ENCODE measurements at places on chromosomes 16 and 17. TPM values are rescaled to one million over a fixed set of nuclear protein-coding genes. Genes with fewer than 3 reads are reported as not detected.

- H3K36me3 ChIP-seq = peaks cover 3% of the 10 kb centered on the region
- no peaks in the 10 kb centered on the region for H3K4me1 ChIP-seq
- no peaks in the 10 kb centered on the region for H3K27me3 ChIP-seq
- no peak overlapping the region for H3K4me3 ChIP-seq
Measured at GRCh38 chr16:84088695-84089395, 27.9 kb downstream of the MBTPS1 start.

DNA sequence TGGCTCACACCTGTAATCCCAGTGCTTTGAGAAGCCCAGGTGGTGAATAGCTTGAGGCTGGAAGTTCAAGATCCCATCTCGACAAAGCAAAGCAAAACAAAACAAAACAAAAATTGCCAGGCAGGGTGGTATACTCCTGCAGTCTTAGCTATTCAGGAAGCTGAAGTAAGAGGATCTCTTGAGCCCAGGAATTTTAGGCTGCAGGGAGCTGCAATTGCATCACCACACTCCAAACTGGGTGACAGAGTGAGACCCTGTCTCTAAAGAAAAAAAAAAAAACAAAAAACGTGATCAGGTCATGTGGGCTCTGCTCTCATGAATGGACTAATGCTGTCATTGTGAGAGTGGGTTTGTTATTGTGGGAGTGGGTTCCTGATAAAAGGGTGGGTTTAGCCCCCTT, 409.1 kb downstream of the NPIPA7 start:
- H3K36me3 ChIP-seq = no peaks in the 10 kb centered on the region
- H3K27ac ChIP-seq = no peak overlapping the region
- no peaks in the 10 kb centered on the region for H3K4me1 ChIP-seq

DNA sequence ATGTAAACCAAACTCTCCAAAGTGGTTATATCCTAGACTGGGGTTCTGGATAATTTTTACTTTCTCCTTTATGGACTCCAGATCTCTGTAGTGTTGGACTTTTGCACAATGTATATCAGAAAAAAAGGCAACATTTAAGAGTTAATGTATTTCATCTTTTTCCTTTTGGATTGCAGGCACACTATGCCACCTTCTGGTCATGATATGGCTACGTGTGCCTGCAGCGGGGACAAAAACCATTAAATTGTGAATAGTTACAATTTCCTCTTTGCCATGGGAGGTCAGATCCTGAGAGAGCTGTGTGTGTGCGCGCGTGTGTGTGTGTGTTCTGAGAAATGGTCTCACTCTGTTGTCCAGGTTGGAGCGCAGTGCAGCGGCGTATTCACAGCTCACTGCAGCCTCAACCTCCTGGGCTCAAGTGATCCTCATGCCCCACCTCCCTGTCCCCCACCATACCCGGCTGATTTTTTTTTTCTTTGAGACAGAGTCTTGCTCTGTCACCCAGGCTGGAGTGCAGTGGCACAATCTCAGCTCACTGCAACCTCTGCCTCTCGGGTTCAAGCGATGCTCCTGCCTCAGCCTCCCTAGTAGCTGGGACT, 4.3 kb upstream of the SGF29 start:
- no peaks in the 10 kb centered on the region for H3K27me3 ChIP-seq
- no peak for DNase-seq
- no peak overlapping the region for H3K27ac ChIP-seq
- no peaks in the 10 kb centered on the region for H3K36me3 ChIP-seq
- no peak overlapping the region for H3K4me3 ChIP-seq

- peaks cover 4% of the 10 kb centered on the region for H3K4me1 ChIP-seq
- no peaks in the 10 kb centered on the region for H3K36me3 ChIP-seq
- no peak overlapping the region for H3K4me3 ChIP-seq
- H3K27me3 ChIP-seq = no peaks in the 10 kb centered on the region
Measured at GRCh38 chr17:79617740-79618382, 7.0 kb upstream of the RBFOX3 start.

- H3K36me3 ChIP-seq = no peaks in the 10 kb centered on the region
- DNase-seq = no peak
- no peaks in the 10 kb centered on the region for H3K27me3 ChIP-seq
- peaks cover 2% of the 10 kb centered on the region for H3K4me1 ChIP-seq
Measured at GRCh38 chr16:11259655-11260595, 3.9 kb upstream of the SOCS1 start.

DNA sequence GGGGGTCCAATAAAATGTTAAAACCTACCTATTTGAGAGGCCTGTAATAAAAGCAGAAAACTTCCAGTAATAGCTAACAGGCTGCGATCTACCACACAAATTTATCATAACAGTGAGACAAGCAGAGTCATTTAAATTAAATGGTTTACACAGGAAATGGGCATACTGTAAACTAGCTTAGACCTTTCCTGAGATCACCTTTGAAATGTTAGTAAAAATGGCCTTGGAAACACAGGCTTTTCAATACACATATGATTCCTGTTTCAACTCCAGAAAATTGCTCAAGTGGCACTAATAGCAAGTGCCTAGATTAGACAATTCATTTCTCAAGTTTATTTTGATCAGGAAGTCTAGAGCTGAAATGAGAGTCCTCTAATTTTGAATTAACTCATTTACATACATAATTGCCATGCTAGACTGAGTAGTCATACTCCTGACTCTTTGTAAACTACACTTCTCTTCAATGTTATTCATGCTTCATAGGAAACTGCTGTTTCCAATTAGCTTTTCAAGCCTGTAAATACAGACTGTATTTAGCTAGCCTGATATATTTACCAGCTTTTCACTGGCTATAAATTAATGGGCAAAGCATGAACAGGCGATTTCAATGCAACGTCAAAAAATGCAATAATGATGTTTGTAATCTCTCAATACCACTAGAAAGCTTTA, 43.3 kb downstream of the PARN start:
- no peaks in the 10 kb centered on the region for H3K27me3 ChIP-seq
- no peaks in the 10 kb centered on the region for H3K4me1 ChIP-seq
- no peaks in the 10 kb centered on the region for H3K36me3 ChIP-seq
- H3K27ac ChIP-seq = no peak overlapping the region

DNA sequence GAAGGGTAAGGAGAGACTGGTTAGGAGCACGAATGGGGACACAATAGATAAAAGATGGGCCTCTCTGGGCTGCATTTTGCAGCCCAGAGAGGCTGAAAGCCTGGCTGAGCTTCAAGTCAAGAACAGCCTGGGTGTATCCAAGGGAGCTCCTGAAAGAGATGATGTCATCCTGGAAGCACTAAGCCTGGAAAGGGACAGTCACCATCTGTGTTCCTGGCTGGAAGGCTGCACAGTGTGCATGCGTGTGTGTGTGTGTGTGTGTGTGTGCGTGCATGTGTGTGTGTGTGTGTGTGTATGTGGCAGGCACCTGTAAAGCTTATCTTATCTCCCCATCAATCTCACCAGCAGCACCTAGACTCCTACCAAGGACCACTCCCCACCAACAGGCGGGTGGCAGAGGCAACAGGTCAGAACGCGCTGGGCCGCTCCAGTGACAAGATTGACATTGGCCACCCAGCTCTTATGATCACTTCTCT, 44.1 kb downstream of the COG7 start:
- DNase-seq = no peak
- no peak overlapping the region for H3K4me3 ChIP-seq
- no peaks in the 10 kb centered on the region for H3K4me1 ChIP-seq

- no peak for DNase-seq
- no peaks in the 10 kb centered on the region for H3K36me3 ChIP-seq
- no peak overlapping the region for H3K27ac ChIP-seq
- H3K4me3 ChIP-seq = no peak overlapping the region
- no peaks in the 10 kb centered on the region for H3K4me1 ChIP-seq
Measured at GRCh38 chr17:13864521-13864920, 204.8 kb upstream of the COX10 start.

GRCh38 chr17:56918916-56919315, 5.1 kb upstream of the TRIM25 start:
- H3K27ac ChIP-seq = no peak overlapping the region
- H3K36me3 ChIP-seq = no peaks in the 10 kb centered on the region
- H3K4me1 ChIP-seq = peaks cover 4% of the 10 kb centered on the region

- peaks cover 2% of the 10 kb centered on the region for H3K4me1 ChIP-seq
- no peaks in the 10 kb centered on the region for H3K36me3 ChIP-seq
- H3K27ac ChIP-seq = no peak overlapping the region
- no peak overlapping the region for H3K4me3 ChIP-seq
- DNase-seq = no peak
Measured at GRCh38 chr16:67088551-67088950, 21.2 kb upstream of the PHAF1 start.

DNA sequence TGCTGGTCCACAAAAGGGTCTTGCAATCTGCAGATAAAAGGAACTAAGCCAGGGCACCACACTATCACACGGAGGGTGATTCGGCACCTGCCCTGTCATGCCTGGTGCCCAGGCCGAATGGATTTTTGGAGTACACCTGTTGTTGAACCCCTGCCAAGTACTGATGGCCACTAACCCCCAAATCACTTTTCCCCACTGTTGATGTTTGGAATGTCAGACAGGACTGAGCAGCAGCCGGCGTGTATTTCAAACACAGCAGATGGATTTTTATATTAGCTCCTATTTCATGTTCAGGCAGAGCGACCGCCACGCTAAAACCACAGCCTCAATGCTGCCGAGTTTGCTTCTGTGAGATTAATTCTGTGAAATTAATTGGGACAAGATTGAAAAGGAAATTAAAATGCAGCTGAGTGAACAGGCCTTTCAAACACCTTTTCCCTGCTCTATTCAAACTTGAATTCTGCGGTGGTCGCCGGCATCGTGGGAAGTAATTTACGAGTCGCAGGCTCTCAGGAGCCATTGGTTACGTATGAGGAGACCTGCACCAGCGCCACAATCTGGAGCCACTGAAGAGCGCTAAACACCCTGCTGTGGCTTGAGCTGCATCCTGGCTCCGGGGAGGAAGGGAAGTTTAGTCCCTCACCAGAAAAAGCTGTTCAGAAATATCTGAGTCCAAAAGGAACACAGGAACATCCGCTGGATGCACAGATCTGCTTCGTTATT, 48.5 kb downstream of the SNX11 start:
- no peaks in the 10 kb centered on the region for H3K4me1 ChIP-seq
- H3K27me3 ChIP-seq = no peaks in the 10 kb centered on the region
- H3K4me3 ChIP-seq = no peak overlapping the region
- DNase-seq = no peak

DNA sequence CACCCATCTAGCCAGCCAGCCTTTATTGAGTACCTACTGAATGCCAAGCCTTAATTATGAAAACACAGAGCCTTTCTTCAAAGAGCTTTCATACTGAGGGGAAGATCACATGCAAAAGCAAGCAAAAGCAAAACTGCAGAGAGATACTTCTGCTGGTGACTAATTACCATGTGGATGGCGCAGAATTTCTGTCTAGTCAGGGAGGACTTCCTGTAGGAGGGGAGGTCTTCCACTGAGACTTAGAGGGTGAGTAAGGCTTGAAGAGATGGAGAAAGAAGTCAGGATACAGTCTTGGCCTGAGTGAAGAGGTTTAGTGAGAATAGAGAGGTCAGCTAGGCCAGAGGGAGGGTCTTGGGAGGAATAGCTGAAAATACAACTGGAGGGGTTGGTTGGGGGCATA, 53.9 kb upstream of the CCL2 start:
- H3K4me1 ChIP-seq = no peaks in the 10 kb centered on the region
- no peak overlapping the region for H3K27ac ChIP-seq
- no peak overlapping the region for H3K4me3 ChIP-seq
- DNase-seq = no peak

DNA sequence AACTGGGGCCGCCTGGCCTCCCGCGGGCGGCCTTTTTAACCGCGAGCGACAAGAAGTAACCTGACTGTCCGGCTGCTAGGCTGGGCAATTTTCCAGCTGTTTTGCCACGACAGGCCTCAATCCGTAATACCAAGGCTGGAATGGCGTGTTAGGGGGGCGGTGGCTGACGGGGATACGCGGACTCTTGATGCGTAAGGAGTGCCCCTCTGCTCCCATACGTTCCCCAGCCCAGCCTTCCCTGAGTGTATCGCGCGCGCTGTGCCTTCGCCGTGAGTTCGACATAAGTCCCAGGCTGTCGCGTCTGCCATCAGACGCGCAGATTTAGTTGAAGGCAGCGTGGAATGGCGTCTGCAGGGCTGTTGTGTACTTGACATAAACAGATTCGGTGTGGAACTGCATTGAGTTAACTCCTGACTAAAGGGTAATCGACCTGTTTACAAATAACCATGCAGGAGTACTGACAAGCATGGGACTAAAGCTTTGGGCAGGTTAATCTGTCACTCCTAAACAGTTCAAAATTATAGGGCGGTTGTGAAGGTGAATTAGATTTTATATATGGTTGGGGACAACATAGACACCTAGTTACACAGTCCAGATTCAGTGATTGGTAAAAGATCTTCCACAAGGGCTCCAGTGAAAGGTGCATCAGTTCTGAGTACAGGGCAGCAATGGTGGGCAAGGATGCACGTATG, 16.6 kb upstream of the ERN1 start:
- peak overlapping the region; percentile 82 for H3K27ac ChIP-seq
- peak overlapping the region; percentile 73 for H3K4me3 ChIP-seq
- peaks cover 5% of the 10 kb centered on the region for H3K4me1 ChIP-seq
- peak; percentile 81 for DNase-seq

DNA sequence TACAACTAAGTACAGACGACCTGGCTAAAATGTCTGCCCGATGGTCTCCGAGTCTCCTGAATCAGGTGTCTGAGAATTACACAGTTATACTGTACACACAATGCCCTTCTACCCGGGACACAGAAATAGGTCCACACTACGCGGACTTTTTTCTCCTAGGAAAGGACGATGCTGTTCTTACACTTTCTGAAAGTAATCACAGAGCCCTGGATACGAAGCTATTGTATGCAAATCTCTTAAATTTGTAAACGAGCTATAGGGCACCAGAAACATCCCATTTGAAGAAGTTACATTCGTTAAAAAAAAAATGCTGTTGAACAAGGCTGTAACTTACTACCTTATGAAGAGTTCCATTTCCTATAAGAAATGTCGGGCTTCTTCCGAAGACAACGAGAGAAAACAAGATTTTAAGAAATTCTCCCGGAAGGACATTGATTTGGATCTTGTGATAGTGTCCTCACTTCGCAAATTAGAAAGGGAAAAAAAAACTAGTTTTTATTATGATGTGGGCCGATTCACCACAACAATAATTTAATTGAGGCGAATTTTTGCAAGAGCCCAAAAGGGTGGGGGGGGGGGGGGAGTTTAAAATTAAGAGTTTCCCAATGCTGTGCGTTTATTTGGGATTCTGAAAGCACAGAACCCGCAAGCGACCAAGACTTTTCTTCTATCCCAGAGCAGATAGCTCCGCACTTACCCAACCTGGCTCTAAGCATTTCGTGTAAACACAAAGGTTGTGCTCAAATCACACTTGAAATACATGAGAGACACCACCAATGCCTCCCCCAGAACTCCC, 1.5 kb upstream of the SOX9 start:
- H3K27ac ChIP-seq = no peak overlapping the region
- no peaks in the 10 kb centered on the region for H3K27me3 ChIP-seq
- H3K36me3 ChIP-seq = no peaks in the 10 kb centered on the region
- DNase-seq = no peak
- peaks cover 3% of the 10 kb centered on the region for H3K4me1 ChIP-seq

Gene APOBR
- total RNA-seq = 0.43 TPM

Gene SBK1
- total RNA-seq = 0.37 TPM

Gene SCN4A
- total RNA-seq = 0.27 TPM

Gene SMIM5
- 2.3 TPM for total RNA-seq

Gene RHBDL1
- 1.0 TPM for total RNA-seq

Gene HAS3
- total RNA-seq = 1.2 TPM

Data from ovary (tissue), 10 donors.